ENCODE measurements at places on chromosomes 12 and 14.

GRCh38 chr12:131362291-131363211 is 348.3 kb upstream of the SFSWAP start:
- DNase-seq, result peak; percentile 41

- no peak for DNase-seq
These were observed 834.9 kb downstream of the SLC6A15 start for GRCh38 chr12:84077679-84078078.

DNA sequence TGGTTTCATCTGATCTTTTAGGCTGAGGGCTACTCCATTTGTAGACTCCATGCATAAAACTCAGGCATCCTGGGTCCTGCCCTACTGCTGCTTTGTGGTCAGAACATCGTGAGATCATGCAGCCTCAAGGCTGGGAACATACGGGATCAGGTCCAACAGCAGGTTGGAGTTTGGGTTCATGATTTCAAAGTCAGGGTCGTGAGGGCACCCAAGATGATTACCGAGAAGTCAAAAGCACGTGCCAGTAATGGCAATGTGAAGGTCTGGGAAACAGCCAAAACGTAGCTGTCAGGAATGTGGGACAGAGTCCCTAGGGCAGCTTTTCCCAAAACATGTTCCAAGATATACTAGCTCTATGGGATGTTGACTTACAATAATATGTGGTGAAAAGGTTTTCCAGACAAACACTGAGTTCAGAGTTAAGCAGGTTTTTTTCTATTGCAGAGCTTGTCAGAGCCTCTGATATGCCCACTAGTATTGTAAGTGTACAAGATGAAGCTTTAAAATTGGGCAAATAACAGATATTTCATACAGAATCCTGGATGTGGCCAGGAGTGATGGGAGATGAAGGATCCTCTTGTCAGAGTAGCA is 130.3 kb upstream of the DNM1L start:
- peak; percentile 80 for DNase-seq

DNA sequence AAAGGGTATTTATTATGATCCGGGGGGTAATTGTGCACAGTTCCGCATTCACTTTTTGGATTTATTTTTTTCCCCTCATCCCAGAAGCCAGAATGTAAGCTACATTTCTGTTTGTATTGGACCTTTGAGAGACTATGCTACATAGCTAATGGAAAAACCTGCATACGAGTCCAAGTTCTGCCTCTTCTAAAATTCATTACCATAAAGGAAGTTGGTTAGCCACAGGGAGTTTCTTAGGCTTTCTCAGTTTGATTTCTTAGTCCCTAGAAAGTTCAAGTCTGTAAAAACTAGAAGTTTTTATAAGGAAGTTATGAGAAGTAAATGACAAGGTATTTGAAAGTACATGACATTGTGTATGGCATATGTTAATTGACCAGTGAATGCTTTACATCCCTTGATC is 138.7 kb downstream of the PDE3A start:
- no peak for DNase-seq

DNA sequence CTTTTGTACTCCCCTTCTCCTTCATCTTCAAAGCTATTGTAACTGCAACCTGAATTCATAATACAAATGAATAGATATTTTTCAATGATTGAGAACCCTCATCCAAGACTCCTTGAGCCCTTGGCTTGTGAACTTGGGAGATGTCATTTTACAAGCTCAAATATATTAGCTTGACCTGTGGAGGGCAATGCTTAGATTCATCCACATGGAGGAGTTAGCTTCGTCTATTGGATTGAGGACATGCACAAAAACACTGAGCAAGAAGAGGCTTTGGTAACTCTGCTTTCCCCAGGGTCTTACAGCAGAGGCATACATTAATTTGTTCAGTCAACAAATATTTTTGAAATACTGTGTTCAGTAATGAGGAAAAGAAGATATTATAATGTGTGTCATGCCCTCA is 101.1 kb downstream of the OTOGL start:
- DNase-seq, result no peak

DNA sequence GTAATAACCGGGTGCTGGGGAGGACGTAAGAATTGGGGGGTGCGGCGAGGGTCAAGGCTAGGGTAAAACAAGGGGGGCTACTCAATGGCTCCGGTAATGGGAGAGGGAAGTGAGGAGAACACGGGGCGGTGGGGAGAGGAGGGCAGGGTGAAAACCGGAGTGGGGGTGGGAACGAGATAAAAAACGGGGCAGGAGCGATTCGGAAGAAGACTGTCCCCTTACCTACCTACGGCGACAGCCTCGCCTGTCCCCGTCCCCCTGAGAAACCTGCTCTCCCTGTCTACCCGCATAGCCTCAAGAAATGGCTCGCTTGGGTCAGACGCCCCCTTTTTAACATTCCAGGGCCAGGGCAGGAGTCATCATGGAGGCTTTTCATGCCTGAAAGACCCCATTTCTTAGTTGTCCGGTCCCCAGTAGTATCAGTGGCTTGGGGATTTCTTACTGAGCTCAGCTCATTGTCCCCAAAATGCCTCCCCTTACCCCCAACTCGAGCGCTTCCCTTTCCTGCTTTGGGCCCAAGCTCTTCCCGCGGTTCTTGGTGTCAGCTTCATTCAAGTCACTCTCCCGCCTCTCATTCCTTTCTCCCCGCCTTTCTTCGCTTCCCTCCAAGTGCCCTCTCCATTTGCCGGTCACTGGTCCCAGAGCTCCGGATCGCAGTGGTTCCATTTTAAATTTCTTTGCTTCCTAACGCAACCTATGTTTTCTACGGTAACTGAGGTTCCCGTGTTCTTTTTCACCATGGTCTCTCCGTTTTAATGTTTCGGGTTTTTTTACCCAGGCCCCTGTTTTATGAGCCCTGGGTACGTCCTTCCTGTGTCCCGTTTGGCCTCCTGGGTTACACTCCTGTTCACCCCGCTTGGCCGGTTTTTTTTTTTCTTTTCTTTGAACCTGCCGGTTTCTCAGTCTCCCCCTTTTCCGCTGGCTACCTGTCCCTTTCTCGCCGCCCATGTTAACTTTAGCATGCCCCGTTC is 1.2 kb upstream of the WSB2 start:
- peak; percentile 77 for DNase-seq

DNA sequence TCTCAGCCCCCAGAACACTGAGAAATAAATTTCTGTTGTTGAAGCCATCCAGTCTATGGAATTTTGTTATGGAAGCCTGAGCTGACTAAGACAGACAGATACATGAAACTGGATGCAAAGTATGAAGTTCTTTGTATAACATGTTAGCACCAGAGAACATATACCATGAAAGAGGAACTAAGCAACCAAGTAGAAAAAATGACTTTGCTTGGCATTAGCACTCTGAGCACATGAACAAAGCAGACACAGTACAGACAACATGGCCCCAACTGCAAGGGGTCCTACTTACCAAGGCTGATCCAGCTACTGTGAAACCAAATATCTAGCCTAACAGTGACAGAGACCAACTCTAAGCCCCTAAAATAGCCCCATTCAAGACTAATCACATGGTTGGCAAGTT is 13.8 kb downstream of the EXOC5 start:
- DNase-seq, result no peak

DNA sequence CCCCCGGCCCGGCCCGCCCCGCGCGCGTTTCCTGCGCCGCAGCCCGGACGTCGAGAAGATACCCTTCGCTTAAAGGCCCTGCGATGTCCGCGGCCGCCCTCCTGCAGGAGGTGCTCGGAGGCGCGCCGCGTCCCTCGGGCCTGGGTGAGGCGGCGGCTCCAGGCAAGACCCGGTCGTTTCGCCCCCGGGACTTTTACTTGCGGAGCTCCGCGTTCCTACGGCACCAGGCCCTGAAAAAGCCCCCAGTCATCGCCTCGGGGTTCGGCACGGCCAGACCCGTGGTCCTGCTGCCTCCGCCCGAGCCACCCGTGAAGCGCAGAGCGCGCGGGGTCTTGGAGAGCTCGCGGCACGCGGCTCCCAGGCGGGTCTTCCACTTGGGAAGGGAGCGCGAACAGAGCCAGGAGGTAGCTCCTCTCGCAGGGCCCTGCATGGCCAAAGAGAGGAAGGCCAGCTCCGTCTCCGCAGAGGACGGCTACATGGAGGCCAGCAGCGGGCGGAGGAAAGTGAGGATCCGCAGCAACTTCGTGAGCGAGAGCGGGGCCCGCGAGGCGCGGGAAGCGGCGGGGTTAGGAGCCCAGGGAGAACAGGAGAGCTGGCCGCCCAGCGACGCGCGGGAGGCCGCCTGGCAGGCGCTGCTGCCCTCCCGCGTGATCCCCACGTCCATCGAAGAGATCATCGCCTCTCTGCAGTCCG is 26.9 kb downstream of the TTC6 start:
- DNase-seq, result no peak

DNA sequence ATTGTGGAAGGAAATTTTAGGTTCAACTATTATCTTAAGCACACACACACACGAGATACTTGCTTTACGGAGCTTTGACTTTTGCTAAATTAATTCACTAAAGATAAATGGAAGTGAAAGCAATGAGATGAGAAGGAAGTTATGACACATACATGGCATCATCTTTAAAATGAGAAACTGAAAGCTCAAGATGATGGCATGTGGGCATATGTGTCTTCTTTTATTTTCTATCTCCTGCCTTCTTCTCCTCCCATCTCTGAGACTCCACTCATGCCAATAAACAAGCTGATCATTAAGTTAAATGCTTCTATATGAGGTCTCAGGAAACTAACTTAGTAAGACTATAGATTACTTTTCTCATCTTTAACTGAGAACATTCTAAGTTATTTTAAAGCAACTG is 216.7 kb downstream of the MED13L start:
- DNase-seq, result no peak

DNA sequence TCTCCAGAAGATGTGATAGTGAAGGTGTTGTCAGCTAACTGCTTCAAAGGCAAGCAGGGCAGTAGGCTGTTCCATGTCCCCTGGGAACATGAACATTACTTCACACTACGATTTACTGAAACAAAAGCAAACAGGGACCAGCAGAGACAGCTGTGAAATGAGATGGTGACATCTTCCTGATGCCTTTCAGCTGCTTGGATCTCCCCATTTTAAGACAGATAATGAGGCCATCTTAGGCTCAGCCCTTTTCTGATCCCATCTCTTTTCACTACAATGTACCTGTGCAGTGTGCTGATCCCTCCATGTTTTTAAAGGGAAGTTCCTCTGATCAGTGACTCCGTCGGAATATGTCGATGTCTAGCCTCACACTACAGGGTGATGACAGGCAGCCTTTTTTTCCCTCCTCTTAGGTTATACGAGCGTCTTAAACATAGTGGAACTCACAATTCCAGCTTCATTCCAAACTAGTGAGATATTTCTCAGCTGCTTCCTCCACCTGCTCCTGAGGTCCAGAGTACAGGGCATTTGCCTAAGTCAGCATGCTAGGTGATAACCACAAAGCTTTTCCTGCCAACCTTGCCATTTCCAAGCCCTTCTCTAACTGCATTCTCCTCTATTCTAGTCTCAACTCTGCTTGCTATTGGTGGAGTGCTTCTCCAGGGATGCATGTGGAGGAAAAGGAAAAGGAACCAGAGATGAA is 87.6 kb upstream of the EGLN3 start:
- DNase-seq, result no peak
